ENCODE measurements at places on chromosomes 2 and 18. TPM values are rescaled to one million over a fixed set of nuclear protein-coding genes. Genes with fewer than 3 reads are reported as not detected.

Gene TMEM17
- 1.5 TPM for total RNA-seq

Gene C2orf72
- total RNA-seq: 1.0 TPM

Gene SERPINB8
- 2.9 TPM for total RNA-seq

Gene UCN
- 1.5 TPM for total RNA-seq

Gene GPR75
- total RNA-seq: 4.4 TPM

Gene GMPPA
- 32.0 TPM for total RNA-seq

Gene SLC5A7
- not detected for total RNA-seq

Gene COL3A1
- not detected for total RNA-seq

Gene HRH4
- total RNA-seq: not detected

Gene CENPA
- 21.4 TPM for total RNA-seq

Gene CPLX4
- not detected for total RNA-seq

Gene SLC30A3
- total RNA-seq: 2.5 TPM

Gene L3MBTL4
- total RNA-seq: 2.0 TPM

Gene MLPH
- total RNA-seq: 3.4 TPM

Gene STK17B
- total RNA-seq: 6.1 TPM

Gene GALNT5
- 0.17 TPM for total RNA-seq

Gene KCNJ3
- not detected for total RNA-seq

Gene LCT
- 0.04 TPM for total RNA-seq

Gene STEAP3
- 15.9 TPM for total RNA-seq

Gene NR4A2
- 1.5 TPM for total RNA-seq

Gene AQP12A
- total RNA-seq: not detected

Gene PLGLB2
- 0.68 TPM for total RNA-seq
